ENCODE measurements at places on chromosomes 2 and 18.

DNA sequence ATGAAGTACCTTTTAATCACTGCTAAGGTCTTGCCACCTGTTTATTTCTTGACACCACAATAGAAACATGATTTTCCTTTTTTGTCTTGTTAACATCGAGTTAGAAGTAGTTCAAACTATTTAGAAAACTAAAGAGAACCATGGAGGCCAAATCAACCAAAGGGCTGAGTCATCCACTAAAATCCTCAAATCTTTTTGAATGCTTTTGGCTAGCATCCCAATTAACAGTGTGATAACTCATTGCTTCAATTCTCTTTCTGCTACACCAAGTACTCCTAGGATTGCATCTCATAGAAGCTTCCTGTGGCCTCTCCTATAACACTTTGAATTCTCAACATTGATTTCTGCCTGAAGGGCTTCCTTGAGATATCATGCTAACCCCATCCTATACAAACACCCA, 159.9 kb upstream of the MMADHC start:
- DNase-seq, result no peak

GRCh38 chr18:25587545-25587944, 235.6 kb upstream of the ZNF521 start:
- DNase-seq, result no peak

DNA sequence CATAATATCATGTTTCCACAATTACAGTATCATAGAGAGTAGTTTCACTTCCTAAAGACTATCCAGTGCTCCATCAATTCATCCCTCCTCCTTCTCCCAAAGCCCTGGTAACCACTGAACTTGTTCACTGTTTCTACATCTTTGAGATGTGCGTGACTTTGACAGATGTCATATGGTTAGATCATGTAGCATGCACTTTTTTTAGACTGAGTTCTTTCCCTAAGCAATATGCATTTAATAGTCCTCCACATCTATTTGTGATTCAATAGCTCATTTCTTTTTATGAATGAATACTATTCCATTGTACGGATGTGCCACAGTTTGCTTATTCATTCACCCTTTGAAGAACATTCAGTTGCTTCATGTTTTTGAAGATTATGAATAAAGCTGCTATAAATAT, 560.4 kb upstream of the LRRTM4 start:
- no peak for DNase-seq

GRCh38 chr2:10297959-10298531, 4.7 kb upstream of the HPCAL1 start:
- DNase-seq, result no peak

DNA sequence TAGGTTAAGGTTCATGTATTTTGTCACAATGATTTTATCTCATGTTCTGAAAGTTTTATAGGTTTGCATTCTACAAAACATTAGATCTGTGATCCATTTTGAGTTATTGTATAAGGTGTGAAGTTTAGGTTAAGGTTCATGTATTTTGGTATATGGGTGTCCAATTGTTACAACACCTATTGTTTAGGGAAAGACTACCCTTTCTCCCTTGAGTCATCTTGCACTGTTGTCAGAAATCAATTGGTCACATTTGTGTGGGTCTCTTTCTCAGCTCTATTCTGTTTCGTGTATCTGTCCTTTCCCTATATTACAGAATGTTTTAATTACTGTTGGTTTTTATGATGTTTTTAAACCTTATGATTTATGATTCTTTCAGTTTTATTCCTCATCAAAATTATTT, 192.3 kb downstream of the MCFD2 start:
- no peak for DNase-seq

GRCh38 chr2:9375857-9376428, 47.4 kb downstream of the ITGB1BP1 start:
- no peak for DNase-seq

GRCh38 chr2:208489687-208490086, 83.1 kb downstream of the PTH2R start:
- no peak for DNase-seq

DNA sequence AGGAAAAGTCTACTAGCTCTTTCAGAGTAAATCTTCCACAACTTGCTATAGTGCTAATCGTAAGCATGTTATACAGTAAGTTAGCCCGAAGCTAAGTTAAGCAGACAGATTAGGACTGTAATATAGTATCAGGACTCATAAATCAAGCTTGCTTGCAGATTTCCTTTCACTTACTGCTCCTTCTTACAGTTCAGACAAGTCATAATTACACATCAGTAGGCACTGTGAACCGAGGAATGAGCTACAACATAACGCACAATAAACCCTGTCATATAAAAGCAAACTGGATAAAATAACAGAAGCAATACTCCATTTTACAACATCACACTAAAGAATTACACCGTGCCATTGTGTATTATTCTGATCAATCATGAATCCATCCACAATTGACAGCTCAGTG, 832.6 kb upstream of the ZEB2 start:
- no peak for DNase-seq

DNA sequence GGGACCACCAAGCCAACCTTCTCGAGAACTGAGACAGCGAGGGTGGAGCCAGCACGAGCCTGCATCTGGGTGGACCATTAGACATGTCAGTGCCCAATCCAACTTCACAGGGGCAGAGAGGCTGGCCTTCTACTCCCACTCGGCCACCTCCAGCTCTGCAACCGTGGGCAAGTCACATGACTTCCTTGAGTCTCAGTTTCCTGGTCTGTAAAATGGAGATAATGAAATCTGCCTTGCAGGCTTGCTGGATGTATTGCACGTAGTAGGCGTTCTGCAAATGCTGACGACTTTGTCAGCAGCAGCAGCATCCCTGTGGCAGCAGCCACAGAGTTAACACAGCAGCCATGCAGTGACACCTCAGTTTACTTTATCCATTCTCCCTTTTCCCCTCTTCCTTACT, 208.9 kb downstream of the GLI2 start:
- no peak for DNase-seq

DNA sequence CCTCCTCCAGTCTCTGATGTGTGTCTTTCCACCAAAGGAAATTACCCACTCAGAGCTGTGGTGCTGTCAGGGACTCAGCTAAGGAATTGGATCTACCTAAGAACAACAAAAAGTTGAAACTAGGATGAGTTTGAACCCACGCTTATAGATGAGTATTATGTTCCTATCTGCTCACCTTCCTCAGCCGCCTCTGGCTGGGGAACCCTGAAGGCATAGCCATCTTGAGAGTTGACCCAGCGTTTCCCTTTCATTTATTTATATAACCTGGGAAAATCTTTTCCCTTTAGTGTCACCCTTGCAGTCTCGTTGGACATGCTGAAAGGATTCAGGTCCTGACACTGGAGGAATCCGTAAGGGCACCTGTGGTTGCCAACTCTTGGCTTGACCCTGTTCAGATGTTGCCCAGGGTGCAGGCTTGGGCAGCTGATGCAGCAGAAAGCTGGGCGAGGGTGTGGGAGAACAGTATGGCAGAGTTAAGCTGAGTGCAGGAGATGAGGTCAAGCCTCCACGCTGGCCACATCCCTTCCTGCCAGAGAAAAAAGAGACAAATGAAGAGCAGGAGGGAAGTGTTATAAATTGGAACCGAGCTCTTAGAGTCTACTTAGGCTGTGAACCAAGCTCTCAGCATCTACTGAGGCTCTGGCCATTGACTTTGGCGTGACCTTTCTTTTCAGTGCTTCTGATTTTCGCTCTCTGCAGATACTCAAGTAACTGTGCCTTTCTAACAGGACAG, 1.9 kb downstream of the CDH20 start:
- DNase-seq, result no peak

GRCh38 chr18:59752666-59753065, 55.4 kb upstream of the CCBE1 start:
- DNase-seq, result no peak

DNA sequence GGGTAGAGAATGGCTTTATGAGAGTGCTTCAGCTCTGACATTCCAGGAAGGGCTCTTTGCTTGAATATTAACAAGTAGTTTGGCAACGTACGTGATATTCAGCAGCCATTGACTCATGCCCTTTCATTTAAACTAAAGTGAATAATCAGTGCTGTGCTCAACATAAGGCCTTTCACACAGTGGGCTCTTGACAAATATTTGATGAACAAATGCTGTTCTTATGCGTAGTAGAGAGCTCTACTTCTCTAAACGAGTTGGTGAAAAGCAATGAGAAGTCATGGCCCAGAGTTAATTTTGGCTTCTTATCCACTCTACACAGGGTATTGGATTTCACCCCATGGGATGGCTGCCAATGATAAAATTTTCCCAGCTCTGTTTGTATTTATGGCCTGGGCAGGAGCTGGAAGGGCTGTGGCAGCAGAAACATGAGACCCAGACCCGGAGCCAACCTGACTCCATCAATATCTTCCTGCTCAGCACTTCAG, 338.9 kb downstream of the CCDC85A start:
- no peak for DNase-seq

GRCh38 chr2:47784352-47784851, 1.5 kb downstream of the MSH6 start:
- DNase-seq, result no peak

- DNase-seq, result no peak
Observed at GRCh38 chr2:105882920-105883435, 138.3 kb downstream of the NCK2 start.

- no peak for DNase-seq
Observed at GRCh38 chr2:70344195-70344594, 42.3 kb upstream of the FAM136A start.

DNA sequence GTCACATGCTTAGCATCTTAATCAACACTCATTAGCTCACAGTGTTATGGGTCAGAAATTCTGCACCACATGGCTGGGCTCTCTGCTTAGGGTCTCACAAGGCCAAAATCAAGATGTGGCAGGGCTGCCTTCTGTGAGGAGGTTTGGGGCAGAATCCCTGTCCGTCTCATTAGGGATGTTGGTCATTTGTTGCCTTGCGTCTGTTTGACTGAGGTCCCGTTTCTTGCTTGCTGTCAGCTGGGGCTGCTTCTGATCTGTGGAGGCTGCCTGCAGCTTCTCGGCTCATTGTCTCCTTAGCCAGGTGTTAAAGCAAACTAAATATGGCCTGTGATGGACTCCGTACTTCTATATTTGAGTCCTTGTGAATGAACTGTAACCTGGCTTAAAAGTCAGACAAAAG, 146.5 kb downstream of the NDUFA10 start:
- DNase-seq, result no peak

- DNase-seq, result no peak
Observed at GRCh38 chr2:133377021-133377481, 191.2 kb downstream of the NCKAP5 start.

DNA sequence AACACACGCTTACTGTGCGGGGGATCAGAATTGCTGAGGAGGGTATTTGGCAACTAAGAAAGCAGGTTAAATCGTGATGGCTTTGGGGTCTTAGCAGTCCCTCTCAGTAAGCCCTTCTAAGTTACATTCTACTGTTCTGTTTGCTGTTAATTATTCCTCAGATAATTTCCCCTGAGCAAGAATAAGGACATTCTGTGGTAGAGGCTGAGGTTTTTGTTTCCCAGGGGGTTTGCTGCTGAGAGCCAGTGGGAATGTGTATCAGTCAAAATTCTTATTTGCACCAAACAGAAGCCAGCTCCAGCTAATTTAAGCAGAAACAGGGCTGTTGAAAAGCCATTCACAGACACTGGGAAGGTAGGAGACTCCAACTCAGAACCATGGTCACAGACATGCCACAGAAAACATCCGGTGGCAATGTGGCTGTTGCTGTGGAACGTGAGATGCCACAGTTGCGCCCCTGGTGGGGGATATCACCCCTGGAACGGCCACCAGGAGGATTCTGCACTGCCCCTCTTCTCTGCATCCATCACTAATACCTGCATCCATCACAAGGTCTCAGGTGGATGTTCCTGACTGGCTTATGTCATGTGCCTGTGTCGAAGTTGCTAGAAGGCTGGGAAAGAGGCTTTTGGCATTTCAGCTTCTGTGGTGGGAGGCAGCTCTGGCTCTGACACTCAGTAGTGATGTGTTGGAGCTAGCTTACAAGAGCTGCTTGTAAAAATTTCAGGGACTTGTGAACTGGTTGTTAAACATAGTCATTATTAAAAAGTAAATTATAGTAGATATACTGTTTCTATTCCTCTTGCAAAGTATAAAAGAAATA, 23.2 kb downstream of the SLC4A3 start:
- no peak for DNase-seq

DNA sequence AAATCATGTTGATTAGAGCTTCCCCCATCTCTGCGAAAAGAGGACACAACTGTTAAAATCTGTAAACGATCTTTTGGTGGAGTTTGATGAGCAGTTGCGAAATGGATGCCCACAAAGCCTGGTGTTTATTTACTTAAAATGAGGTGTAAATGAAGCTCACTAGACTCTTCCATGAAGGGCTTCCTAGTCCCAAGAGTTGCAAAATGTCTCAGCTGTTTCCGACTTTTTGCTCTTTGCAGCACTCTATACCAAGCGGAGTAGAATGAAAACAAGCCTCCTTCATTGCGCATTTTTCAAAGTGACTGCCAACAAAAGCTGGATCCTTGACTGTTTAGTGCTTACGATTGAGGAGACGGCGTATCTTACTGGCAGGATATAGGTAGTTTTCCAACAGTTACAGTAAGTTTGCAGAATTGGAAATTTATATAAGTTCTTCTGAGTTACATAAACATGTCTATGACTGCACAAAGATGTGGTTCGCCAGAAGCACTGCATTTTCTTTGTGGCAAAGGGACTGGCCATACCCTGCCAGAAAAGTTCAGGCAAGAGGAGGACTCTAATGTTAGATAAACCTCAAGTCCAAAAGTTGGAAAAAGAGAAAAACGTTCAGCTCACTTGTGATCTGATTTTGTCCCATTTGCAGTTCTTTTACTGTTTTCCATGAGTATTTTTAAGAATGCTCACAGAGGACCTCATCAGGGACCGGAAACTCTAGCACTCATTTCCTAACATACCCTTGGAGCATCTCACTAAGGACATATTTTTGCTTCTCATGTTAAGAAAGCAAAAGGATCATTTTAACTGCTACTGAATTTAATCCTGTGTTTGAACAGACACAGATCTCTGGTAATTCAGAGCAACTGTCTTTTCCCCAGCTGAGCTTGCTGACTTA, 42.7 kb downstream of the COLEC12 start:
- no peak for DNase-seq

- DNase-seq, result no peak
Observed at GRCh38 chr2:52710810-52711618, 1056.6 kb upstream of the CHAC2 start.

All from GM19239 (cell line).